ENCODE measurements at places on chromosomes 13 and 19. TPM values are rescaled to one million over a fixed set of nuclear protein-coding genes. Genes with fewer than 3 reads are reported as not detected.
A peak's percentile ranks its signal among the peaks of the same experiment; 100 is the strongest.

- peaks cover 12% of the 10 kb centered on the region for H3K27me3 ChIP-seq
- no peaks in the 10 kb centered on the region for H3K36me3 ChIP-seq
- H3K4me1 ChIP-seq = no peaks in the 10 kb centered on the region
- no peak for DNase-seq
Observed at GRCh38 chr13:36447501-36447900, 15.2 kb downstream of the CCNA1 start.

DNA sequence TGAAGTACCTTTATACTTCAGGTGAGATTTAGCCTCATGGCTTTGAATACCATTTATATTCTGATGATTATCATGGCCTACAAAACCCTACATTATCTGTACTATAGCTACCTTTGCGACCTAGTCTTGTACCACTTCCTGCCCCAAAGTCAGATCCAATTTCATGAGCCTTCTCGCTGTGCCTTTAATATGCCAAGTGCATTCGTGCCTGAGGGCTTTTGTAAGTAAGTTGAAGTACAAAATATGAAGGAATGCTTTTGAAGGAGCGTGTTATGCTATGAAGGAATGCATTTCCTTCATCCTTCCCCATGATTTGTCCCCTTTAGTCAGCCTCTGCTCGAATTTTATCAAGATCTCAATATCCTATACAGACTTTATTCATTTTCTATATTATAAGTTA, 9.2 kb upstream of the RASL11A start:
- peak overlapping the region; percentile 68 for H3K27ac ChIP-seq
- H3K4me1 ChIP-seq = peaks cover 49% of the 10 kb centered on the region
- H3K36me3 ChIP-seq = peaks cover 52% of the 10 kb centered on the region
- no peak for DNase-seq
- H3K27me3 ChIP-seq = no peaks in the 10 kb centered on the region

GRCh38 chr13:44107357-44108121, 227.8 kb downstream of the LACC1 start:
- no peak for DNase-seq
- no peak overlapping the region for H3K4me3 ChIP-seq
- H3K4me1 ChIP-seq = no peaks in the 10 kb centered on the region
- peaks cover 3% of the 10 kb centered on the region for H3K27me3 ChIP-seq
- no peak overlapping the region for H3K27ac ChIP-seq

GRCh38 chr13:109494925-109495369, 291.4 kb downstream of the IRS2 start:
- H3K36me3 ChIP-seq = no peaks in the 10 kb centered on the region
- H3K4me3 ChIP-seq = no peak overlapping the region
- no peaks in the 10 kb centered on the region for H3K4me1 ChIP-seq
- peaks cover 6% of the 10 kb centered on the region for H3K27me3 ChIP-seq

GRCh38 chr13:38191016-38191415, 158.6 kb upstream of the UFM1 start:
- no peak for DNase-seq
- H3K4me3 ChIP-seq = no peak overlapping the region
- no peak overlapping the region for H3K27ac ChIP-seq
- no peaks in the 10 kb centered on the region for H3K27me3 ChIP-seq
- H3K4me1 ChIP-seq = no peaks in the 10 kb centered on the region

DNA sequence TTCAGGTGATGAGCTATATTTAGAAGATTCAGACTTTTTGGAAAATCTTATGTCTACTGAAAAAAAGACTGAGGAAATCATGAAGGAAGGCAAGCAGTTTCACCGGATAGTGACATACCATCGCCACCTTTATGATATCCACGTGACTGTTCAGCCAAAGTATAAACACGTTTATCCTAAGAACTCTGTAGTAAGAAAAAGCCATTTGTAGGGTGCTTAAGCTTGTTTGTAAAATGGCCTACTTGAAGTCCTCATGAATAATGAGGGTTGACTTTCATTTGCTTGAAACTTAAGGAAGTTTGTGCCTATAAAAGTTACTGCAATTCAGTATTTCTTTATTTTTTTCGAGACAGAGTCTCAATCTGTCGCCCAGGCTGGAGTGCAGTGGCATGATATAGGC, 7.8 kb upstream of the TDRD12 start:
- peaks cover 19% of the 10 kb centered on the region for H3K4me1 ChIP-seq
- peaks cover 36% of the 10 kb centered on the region for H3K36me3 ChIP-seq
- H3K27me3 ChIP-seq = no peaks in the 10 kb centered on the region
- no peak overlapping the region for H3K27ac ChIP-seq
- no peak for DNase-seq

The ZNF728 gene
- not detected for total RNA-seq

Data from activated CD4-positive, alpha-beta T cell treated with anti-CD3 and anti-CD28 coated beads for 36 hours (primary cell).